ENCODE measurements at places on chromosomes 4 and X.

- DNase-seq, result no peak
These were observed 73.7 kb downstream of the SHROOM2 start for GRCh38 chrX:9859711-9860555.

DNA sequence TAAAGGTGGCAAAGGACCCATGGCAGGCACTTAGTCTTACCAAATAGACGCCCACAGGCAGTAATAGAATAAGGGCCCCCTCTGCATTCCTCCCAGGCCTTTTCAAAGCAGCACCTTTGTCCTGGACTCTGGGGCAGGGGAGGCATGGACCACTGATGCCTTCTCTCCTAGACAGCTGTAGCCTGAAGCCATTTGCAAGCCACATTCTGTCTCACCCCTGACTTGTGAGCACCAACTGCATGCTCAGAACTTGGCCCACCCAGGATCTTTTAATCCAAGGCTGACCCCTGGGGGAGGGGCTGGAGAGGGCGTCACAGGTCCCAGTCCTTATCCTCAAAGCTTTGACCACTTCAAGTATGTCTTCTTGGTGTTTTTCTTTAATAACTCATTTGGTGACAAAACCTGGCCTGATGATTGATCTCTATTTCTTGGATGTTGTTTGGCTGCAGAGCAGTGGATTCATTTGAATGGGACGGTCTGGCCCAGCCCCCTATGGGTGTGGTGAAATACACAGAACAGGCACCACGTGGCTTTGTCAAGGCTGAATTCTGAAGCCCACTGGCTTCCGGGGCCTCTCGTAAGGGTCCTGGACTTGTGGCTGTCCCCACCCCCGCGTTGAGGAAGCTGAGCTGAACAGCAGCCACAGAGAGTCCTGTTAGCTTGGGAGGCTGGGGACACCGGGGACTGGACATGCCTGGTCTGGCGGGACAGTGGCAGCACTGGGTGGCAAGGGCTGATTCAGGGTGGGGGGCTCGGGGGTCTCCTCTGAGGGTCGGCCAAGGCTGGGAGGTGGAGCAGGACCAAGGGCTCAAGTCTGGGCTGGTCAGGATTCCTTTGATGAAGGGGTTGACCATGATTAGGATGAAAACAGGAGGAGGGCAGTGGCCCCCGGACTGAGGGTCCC is 36.6 kb downstream of the ADRA2C start:
- no peak for DNase-seq

- DNase-seq, result no peak
These were observed 534.4 kb downstream of the MID1IP1 start for GRCh38 chrX:39335513-39336235.

DNA sequence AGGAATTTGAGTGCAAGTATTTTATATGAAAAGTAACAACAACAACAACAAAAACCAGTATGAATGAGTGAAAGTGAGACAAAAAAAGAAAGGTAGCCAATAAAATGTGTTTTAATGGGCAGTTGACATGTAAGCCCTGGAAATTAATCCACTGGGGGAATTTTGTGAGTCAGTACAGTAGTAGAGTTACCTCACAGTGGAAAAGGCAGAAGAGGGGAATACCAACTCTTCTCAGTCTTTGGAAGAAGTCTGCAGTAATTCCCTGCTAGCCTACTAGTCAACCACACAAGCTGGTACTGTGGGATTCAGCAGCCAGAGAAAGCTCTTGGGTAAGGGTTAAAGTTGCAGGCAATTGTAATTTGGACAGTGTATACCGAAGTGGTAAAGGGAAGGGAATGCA is 76.3 kb upstream of the IL15 start:
- DNase-seq, result no peak

DNA sequence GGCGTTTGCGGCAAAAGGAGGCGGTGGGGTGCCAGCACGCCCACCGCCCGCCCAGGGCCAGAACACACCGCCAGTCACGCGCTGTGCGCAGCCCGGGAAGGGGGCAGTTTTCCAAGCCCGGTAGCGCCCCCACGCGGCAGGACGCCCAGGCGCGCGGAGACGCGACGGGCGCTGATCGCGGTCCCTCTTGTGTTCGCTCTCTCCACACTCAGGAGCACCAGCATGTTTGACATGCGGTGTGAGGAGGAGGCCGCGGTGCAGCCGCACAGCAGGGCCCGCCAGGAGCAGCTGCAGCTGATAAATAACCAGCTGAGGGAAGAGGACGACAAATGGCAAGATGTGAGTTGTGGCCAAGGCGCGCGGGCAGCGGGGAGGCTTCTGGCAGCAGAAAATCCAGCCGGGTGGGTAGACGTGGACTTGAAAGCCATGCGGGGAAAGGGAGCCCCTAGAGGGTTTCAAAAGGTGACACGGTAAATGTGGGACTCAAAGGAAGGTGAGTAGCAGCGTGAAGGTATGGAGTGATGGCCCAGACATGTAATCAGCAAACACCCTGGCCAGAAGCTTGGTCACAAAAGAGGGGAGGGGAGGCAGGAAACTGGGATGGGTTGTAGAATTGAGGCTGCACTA is 104.1 kb downstream of the PHOX2B start:
- DNase-seq, result no peak

DNA sequence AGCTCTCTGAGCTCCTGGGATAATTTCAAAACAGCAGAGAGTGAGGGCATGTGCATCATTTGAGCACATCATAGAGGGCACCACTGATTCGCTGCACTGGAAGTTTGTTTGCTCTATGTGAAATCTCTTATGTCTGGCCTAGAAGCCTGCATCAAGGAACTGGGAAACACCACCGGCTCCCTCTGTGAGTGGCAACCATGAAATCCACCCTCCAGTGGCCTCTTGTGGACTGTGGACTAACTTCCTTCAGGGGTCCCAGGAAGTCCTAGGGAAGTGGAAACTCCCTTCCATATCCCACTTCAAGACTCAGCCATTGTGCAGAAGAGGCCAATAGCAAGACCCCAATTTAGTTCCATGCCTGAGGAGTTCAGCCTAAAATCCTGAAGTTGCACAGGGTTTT is 48.0 kb upstream of the IGFBP7 start:
- no peak for DNase-seq

DNA sequence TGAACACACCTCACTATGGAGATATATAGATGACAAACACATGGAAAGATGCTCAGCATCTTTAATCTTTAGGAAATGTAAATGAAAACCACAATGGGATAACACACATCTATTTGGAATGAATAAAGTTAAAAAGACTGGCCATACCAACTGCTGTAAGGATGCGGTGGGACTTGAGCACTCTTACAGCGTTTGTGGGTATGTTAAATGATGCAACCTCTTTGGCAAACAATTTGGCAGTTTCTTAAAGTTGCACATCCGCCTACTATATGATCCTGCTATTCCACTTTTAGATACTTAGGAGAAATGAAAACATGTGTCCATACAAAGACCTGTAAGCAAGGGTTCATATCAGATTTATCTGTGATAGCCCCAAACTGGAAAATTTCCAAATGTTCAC is 50.7 kb downstream of the MRPL1 start:
- no peak for DNase-seq

GRCh38 chr4:87388901-87389300 is 2.1 kb downstream of the HSD17B11 start:
- no peak for DNase-seq

- no peak for DNase-seq
These were observed 333.9 kb downstream of the ARHGAP24 start for GRCh38 chr4:85808864-85809263.

DNA sequence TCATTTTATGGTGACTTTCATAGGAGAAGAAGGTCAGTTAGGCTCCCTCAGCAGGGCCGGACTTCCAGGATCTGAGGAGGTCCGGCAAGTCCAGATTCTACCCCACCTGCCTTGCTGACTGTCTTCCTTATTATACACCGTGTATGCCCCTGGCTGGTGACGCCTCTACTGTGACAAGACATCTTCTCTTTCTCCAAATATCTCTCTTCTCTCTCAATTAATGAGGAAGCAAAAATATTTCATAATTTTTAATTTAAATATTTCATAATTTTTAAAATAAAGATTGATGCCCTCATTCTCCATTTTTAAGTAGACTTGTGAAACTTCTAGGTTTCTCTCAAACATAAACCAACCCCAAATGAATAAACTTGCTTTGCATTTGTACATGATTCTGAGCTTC is 202.5 kb downstream of the NSUN7 start:
- DNase-seq, result no peak

DNA sequence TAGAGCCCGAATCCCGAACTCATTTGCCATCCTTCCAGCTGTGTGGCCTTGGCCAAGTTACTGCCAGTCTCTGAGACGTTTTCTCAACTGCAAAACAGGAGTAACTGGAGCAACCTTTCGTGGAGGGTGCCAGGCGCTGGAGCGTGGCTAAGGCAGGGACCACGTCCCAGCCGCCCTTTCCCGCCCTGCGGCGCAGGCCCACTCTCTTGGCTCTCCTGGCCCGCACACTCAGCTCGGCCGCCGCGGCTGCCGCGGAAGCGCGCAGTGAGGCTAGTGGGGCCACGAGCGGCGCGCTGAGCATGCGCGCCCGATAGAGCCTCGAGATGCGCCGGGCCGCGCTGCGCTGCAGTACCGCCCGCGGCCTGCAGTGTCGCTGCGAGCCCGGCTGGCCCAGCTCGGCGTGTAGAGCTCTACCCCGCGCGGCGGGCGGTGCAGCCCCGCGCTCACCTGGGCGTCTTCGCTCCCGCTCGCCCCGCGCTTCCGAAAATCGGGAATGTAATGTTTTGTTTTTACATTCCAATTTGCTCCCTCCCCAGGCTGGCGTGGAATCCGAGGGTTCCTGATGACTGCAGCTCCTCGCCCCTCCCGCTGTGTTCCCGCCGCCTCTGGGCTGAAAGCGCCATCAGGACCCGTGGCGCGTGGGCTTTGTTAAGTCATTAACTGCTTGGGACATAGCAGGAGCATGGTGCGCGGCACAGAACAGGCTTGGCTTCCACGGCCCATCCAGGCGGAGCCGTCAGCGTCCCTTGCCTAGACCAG is 4.0 kb upstream of the ZNF518B start:
- peak; percentile 81 for DNase-seq
